Tongue (tissue), 3 donors: ENCODE measurements at places on chromosomes 5 and 9. TPM values are rescaled to one million over a fixed set of nuclear protein-coding genes. Genes with fewer than 3 reads are reported as not detected.
A peak's percentile ranks its signal among the peaks of the same experiment; 100 is the strongest.

Gene NSA2
- total RNA-seq, result 114 TPM

DNA sequence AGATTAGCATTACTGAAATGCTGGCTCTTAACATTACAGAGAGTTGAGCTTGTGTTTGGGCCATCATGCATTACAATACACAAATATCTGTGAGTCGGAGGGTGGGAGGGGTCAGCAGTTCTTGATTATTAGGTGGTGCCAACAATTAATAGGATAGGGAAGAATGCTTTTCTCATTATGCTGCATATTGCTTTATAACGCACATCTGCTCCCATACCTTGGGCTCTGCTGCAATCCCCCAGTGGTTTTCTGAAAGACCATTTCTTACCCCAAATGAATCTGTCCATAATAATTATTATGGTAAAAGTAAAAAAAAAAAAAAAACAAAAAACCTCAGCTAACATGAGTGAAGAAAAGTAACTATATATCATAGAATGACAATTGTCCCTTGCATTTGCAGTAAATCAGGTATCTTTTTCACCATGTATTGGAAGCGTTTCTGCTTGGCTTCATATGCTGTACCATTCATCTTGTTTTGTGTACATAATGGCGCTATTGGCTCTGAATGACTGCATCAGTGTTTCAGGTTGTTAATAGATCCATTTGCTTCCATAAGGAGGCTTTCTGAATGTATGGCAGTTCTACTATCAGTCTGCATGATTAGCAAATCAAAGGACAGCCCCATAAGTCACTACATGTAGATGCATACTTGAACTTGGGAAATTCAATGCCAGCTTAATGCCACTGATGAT, 75.9 kb downstream of the CAVIN4 start:
- no peak for DNase-seq

Gene FOXE1
- 6.8 TPM for total RNA-seq

Gene DIMT1
- total RNA-seq, result 16.2 TPM

DNA sequence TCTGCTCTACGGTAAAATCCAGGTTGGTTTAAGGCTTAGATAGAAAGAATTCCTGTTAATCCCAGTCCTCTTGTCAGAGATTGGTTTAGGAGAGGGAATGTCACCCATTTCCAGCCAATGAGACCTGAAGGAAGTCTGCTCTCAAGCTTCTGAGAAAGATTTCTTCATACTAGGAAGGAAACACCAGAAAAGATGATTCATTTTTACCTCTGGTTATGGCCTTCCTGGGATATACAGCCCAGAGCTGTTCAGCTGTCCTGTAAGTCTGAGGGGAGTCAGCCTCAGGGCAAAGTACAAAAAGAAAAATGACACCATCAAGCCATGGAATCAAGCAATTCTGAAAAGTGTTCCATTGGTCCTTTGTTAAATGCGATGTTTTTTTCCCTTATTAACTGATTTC, 18.6 kb upstream of the CFAP95 start:
- DNase-seq, result no peak

- no peak for DNase-seq
Measured at GRCh38 chr5:7250611-7251010, 145.3 kb upstream of the ADCY2 start.

DNA sequence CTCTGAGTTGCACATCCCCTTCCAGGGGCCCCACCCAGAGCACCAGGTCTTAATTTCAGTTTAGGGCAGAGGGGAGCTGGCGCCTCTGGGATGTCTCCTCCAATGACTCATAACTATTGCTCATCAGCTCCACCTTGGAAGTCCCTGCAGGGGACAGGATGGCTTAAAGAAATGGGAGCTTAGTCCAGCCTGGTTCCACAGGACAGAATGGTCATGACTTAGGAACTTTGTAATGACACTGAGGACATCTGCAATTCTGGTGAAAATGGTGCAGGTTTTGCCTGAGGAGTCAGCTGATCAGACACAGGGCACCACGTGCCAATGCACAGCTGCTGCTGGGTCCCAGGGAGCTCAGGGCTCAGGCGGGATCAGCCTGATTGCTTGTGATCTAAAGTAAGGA, 16.4 kb upstream of the PPP1R26 start:
- DNase-seq, result peak; percentile 24

GRCh38 chr5:147818290-147818689, 13.2 kb downstream of the SPINK1 start:
- no peak for DNase-seq

DNA sequence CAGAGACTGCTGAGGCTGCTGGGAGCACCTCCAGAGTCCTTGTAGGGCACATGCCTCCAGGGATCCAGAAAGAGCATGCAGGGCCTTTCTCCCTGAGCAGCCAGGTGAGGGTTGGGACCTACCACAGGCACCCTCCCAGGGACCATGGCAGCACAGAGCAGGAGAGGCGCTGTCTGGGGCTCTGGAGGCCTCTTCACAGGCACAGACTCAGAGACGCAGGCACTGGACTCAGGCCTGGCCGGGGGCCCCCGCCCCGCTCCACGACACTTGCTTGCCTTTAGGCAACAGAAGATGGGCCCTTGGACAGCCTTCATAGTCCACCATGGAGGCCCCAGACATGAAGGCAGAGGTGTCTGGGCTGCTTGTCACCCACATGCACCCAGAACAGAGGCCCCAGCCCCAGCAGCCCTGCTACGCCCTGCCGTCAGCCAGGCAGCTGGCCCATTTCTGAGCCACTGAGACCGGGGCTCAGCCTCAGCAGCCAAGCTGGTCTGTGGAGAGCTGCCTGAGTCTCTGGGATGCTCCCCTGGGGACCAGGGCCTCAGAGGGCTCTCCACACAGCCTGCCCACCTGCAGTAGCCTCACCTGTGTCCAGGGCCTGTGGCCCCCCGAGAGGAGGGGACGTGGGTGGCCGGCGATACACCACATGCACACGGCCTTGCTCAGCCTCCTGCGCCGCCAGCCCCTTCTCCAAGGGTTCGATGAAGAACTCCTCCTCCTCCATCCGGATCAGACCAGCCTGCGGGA, 72.8 kb downstream of the ADAMTS2 start:
- DNase-seq, result no peak

- DNase-seq, result peak; percentile 18
Measured at GRCh38 chr5:127337876-127338275, 47.3 kb downstream of the MEGF10 start.

- no peak for DNase-seq
Measured at GRCh38 chr5:2149195-2149539, 266.4 kb upstream of the IRX4 start.

GRCh38 chr9:128211186-128211980, 8.2 kb downstream of the DNM1 start:
- no peak for DNase-seq

Gene SPINK4
- not detected for total RNA-seq

Gene C8G
- 1.4 TPM for total RNA-seq

GRCh38 chr9:137878146-137878941, 762 bp downstream of the CACNA1B start:
- peak; percentile 78 for DNase-seq

DNA sequence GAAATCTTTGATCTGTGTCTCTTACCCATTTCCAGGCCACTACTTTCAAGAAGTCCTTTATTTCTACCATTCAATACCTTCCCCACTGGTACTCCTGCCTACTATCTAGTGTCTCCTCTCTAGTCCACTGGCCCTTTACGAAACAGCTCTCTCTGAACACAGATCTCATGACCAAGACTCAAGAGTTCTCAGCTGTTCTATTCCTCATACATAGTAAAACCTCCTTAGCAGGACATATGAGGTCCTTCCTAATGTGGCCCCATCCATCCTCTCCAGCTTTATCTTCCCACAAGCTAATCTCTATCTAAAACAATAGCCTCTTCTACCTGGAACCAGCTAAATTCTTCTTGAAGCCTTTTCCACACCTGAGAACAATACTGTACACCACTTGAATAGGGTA, 2.6 kb downstream of the TEX10 start:
- no peak for DNase-seq

DNA sequence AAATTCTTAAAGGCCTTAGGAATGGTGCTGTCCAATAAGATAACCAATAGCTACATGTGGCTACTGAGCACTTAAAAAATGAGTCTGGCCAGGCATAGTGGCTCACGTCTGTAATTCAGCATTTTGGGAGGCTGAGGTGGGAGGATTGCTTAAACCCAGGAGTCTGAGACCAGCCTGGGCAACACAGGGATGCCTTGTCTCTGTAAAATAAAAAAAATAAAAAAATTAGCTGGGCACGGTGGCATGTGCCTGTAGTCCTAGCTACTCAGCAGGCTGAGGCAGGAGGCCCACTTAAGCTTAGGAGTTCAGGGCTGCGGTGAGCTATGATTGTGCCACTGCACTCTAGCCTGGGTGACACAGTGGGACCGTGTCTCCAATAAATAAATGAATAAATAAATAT, 1.3 kb upstream of the SLC22A5 start:
- no peak for DNase-seq

Gene CTNND2
- 2.4 TPM for total RNA-seq

Gene SLC45A2
- not detected for total RNA-seq

GRCh38 chr9:69193685-69194032, 19.6 kb downstream of the TJP2 start:
- no peak for DNase-seq

- no peak for DNase-seq
Measured at GRCh38 chr5:26625099-26625498, 413.3 kb downstream of the CDH9 start.

DNA sequence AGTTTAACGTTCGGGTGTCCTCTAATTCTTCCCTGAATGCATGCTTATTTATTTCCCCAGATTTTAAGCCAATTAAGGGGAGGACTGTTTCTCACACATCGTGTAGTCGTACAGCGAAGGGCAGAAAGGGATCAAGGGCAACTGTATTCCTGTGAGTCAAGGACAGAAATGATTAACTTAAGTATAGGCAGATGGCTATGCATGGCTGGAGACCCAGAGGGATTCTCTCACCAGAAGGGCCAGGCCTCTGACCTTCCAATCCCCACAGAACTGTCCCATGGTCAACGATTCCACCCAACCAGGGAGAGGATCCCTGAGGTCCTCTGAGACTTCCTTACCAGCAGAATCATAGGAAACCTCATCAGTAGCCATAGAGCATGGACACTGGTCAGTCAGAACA, 161.8 kb upstream of the MAP1B start:
- DNase-seq, result no peak

Gene CDX1
- 0.31 TPM for total RNA-seq

- no peak for DNase-seq
Measured at GRCh38 chr9:121564504-121565260, 65.0 kb upstream of the GGTA1 start.

GRCh38 chr5:113295111-113295539, 139.7 kb downstream of the TSSK1B start:
- DNase-seq, result no peak

Gene CAMK4
- 8.4 TPM for total RNA-seq

DNA sequence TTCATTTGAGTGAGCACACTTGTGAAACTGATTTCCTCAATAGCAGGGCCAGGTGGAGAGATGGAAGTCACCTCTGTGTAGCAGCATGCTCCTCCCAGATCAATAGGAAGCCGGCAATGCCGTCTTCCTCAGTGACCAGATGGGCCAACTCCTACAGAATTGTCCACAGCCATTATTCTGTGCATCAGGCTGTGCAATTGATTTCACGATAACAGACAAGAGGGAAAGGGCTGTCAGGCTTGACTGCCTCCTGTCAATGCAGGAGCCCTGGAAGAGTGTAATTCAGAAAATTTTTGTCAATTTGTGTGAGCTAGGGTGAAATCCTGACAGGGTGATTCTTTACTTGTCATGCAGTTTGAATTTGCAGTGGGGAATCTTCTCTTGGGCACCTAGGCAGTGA, 838.4 kb upstream of the NUDT12 start:
- DNase-seq, result no peak

Gene WNT8A
- not detected for total RNA-seq

GRCh38 chr9:75930730-75931321, 40.4 kb downstream of the PCSK5 start:
- DNase-seq, result peak; percentile 45

DNA sequence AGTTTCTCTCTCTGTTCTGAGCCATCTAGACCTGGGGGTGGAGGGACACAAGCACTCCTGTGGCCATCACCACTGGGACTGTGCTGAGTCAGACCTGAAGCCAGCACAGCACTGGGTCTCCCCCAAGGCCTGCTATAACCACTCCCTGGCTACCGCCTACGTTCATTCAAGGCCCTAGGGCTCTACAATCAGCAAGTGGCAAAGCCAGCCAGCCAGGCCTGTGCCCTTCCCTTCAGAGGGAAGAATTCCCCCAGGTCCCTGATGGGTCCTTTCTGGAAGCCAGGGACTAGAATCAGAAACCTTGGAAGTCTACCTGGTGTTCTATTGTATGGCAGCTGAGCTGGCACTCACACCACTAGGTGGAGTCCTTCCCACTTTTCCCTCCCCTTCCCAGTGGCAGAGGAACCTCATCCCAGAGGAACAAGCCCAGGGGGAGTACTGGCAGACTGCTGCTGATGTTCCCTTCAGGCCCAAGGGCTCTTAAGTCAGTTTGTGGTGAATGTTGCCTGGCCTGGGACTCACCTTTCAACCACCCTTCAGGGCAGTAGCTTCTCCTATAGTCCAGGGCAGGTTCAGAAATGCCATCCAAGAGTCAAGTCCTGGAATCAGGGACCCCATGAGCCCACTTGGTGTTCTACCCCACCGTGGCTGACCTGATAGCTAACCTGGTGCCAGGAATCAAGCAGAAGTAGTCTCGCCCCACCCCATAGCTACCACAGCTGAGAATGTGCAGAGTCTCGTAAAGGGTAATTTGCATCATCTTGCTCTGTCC, 20.0 kb downstream of the JMY start:
- no peak for DNase-seq

DNA sequence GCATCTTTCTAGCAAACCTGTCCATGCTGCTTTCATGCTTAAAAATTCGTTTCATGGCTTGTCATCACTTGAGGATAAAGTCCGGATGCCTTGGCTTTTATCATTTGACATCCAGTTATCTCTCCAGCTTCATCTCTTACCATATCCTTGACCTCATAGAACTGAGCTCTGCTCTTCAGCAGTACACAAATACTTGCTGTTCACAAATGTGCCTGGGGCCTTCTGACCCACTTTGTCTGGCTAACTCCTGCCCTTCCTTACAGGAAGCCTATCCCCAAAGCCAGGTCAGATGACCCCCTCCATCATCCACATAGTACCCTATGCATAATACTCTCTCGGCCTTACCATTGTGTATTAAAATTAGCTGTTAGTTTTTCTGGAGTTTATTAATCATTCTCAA, 249.1 kb downstream of the SAXO1 start:
- no peak for DNase-seq

Gene C5
- total RNA-seq, result 9.2 TPM

DNA sequence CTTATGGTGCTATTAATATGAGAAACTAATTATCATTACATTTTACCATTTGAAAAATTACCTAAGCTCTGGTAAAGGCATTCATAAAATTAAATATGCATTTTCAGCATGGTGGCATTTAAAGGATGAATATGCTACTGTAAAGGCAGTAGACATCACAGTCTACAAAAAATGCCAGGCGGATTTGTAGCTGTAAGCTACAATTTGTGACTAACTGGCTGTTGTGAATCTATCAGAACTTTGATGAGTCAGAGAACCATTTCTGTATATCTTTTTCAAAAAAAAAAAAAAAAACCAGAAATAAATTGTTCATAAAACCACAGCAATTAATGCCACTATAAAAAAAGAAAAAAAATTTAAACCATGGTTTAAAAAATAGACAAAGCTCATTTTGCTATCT, 186.3 kb downstream of the NFIB start:
- no peak for DNase-seq
